ENCODE measurements at places on chromosomes 6 and 20.
A peak's percentile ranks its signal among the peaks of the same experiment; 100 is the strongest.

GRCh38 chr6:40325041-40325440, 262.1 kb downstream of the LRFN2 start:
- DNase-seq, result no peak

DNA sequence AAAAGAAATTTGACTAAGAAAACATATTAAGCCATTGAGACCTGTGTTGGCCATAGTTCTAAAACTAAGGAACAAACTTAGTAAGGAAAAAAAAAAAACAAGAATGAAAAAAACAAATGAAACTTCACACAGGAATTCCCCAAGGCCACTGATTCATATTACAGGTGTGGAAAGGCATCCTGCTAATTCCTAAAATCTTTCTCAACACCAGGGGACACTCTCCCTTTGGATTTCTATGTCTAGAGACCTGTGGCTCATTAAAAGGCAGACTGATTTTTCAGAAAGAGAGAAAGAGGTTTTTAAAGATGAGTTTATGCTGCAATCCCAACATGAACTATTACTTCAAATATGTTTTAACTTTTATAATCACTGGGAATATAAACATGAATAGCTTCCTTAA, at the start of gene OR12D1:
Gene OR12D1, plus strand, starts transcription at position 341 of the 400 bp plus-strand sequence.
- no peak for DNase-seq

DNA sequence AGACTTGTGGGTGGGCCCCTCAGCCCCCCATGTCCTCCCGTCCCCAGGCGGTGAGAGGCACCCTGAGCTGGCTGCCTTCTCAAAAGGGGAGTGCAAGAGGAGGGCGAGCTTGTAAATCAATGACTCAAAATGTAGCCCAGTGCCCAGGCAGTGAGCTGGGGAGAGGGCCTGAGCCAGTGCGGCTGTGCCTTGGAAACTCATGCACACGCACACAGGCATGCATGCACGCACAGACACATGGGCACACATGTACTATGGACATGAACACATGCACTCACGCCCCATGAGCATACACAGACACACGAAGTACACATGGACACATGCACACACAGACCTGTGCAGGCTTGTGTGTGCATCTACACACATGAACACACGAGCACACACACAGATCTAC, 133.5 kb downstream of the TAF4 start:
- DNase-seq, result no peak

DNA sequence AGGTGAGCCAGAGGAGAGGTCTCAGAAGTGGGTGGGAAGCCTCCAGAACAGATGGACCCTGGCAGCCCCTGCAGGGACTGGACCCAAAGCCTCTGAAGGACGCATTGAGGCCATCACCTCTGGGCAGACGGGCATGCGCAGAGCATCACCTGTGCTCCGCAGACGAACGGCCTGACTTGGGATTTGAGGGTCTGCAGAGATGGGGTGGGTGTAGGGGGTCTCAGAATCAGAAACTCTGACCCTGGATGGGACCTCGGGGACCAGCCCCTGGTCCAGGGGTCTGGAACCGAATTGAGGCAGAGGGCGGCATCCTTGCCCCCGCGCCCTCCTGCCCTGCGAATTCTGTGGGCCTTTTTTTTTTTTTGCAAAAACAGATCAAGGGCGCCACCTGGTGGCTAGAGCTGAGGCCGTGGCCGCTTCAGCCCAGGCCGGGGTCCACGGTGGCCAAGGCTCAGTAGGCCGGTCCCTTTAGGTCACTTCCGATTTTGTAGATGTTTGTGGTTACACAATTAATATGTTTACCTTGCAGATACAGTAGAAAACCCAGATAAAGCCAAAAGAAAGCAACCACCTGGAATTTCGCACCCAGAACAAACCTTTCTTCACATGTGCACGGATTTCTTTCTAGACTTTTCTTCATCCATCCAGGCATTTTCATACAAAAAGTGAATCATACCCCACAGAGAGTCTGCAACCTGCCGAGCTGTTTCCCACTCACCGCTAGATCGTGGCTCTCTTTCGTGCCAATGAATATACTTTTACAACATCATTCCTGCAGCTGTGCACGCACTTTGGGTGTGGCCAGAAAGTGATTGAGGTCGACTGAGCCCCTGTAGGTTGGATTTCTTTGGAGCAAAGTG, 25.9 kb downstream of the ZBP1 start:
- DNase-seq, result no peak

- DNase-seq, result no peak
Measured at GRCh38 chr6:52231406-52232127, 12.7 kb downstream of the IL17F start.

- DNase-seq, result no peak
Measured at GRCh38 chr6:112144145-112144926, 56.9 kb downstream of the FAM229B start.

DNA sequence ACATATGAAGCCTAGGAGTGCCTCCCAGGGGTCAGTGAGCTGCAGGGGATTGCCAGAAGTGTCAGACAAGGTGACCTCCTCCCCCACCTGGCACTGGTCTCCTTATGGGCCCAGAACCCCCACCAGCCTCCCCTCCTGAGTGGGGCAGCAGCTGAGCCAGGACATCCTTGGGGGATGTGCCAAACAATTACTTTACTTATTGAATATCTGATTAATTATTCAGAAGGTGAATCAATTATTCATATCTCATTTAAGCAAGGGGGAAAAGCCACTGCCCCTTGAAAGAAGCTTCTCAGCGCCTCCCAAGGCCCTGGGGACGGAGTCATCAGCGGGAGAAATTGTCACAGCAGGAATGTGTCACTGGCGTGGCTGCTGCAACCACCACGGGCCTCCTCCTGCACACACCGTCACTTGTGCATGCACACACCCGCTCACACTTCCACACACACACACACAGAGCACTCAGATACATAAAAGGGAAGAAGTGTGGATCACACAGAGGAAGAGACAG, 123.4 kb upstream of the MAFB start:
- DNase-seq, result no peak

DNA sequence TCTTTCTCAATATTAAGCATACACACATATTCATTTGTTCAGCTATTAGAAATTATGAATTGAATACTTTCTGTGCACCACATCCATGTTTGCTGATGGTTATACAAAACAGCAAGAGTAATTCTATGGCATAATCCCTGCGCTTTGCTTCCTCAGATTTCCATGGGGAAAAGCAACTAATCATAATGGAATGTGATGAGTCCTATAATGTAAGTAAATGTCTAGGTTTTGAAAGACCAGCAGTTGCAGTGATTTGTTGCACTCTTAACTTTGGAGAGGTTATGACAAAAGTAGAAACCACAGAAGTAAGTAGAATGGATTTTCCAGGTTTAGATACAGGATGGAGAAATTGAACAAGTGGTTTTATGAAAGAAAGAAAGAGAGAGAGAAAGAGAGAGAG, 652.1 kb downstream of the CBLN4 start:
- no peak for DNase-seq

DNA sequence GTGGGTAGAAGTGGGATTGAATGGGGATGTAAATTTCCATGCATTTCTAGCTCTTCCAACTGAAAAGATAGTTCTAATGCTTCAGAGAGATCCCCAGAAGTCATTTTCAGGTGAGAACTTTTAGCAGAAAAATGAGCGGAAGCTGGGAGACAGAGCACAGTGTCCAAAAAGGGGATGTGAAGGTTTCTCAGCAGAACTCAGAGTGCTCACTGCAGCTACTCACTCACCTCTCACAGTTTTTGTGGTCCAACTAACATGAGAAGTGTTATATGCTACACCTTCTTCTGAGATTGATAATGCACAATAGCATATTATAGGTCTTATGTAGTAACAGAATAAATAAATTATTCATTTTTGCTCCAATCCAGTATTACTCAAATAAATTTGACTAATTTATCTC, 519.2 kb upstream of the HS3ST5 start:
- no peak for DNase-seq

- no peak for DNase-seq
Measured at GRCh38 chr6:129521946-129522345, 188.0 kb downstream of the ARHGAP18 start.

GRCh38 chr6:31053873-31054272, 43.6 kb downstream of the MUC22 start:
- DNase-seq, result no peak

GRCh38 chr6:142763205-142763604, 181.8 kb downstream of the HIVEP2 start:
- DNase-seq, result no peak

- DNase-seq, result no peak
Measured at GRCh38 chr20:47654370-47654769, 130.9 kb downstream of the SULF2 start.

- DNase-seq, result no peak
Measured at GRCh38 chr6:149821492-149821891, 42.7 kb downstream of the LRP11 start.

GRCh38 chr6:41722969-41723529, 12.4 kb downstream of the TFEB start:
- DNase-seq, result no peak

DNA sequence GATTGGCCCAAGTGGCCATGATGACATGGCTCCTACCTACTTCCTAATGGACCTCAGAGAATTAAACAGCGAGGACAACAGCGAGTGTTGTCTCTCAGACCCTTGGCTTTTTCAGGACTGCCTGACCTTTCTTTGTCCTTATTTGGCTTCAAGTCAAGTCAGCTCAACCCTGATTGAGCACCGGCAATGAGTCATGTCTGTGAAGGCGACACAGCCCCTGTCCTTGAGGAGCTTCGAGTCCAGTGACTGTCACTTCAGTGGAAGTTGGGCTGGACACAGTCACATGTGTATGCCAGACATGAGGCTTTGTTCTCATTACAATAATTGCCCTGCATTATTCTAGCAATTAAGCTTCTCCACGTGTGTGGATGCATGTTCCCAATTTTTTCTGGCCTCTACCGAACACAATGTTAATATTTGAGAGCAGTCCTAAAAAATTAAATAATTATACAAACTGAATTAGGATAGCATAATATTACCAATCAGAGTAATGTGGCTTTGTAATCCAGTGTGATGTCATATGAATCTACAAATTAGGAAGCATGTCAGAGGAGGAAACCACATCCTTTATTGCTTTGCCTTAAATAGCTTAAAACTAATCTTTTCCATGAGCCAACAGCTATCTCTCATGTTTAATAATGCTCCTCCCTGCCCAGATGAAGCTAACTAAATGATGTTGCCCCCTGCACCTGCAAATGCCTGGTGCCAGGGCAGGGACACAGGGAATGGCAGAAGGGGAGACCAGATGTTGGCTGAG, 178.6 kb downstream of the CDH26 start:
- no peak for DNase-seq

DNA sequence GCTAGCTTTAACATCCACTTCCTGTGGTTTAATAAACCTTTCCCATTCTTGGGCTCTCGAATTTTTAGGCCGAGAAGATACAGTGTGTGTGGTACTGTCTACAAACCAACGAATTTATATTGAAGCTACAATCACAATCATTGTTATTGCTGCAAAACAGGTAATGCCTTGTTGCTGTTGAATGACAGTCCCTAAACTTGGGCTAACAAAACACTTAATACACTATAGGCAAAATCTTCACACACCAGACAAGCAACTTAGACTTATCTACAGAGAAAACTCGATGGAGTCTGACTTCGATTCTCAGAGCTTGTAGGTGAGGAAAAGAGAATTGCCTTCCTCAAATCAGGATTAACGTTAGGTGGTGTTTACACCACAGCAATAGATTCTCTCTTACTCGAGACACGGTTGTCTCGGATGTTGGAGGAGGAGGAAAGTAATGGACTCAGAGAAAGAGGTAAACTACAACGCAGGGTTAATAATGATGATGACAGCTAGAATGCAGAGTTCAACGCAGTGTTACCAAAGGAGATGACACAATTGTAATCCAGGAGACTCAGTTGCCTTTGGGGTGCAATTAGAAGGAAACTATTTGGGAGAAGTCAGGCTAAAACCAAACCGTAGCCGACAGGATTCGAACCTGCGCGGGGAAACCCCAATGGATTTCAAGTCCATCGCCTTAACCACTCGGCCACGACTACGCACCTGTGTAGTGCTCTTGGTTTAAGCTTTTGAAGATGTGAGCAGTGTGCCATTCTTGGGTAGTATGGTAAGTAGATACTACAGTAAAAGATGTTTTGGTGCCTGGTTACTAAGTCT, 32.5 kb upstream of the ZNF184 start:
- DNase-seq, result peak; percentile 66

GRCh38 chr20:7853493-7853892, 86.8 kb downstream of the HAO1 start:
- no peak for DNase-seq

DNA sequence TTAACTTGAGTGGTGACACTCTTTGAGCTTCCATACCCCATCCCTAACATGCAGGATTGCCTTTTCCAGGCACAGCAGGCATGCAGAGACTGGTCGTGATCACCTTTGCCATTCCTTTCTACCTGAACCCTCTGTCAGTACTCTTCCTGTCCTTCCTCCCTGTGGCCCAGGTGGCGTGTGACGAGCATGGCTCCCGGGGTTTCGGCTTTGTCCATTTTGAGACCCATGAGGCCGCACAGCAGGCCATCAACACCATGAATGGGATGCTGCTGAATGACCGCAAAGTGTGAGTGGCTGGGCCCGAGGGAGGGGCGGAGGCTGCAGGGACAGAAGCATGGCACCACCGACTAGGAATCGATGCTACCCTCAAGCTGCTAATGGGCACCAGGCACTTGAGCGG, 6.7 kb downstream of the PABPC1L start:
- DNase-seq, result no peak

GRCh38 chr20:56575961-56576360, 42.9 kb downstream of the FAM209B start:
- no peak for DNase-seq

- peak; percentile 15 for DNase-seq
Measured at GRCh38 chr6:148760258-148760534, 13.4 kb downstream of the UST start.

GRCh38 chr6:74073429-74073828, 377.4 kb downstream of the CD109 start:
- DNase-seq, result no peak

- DNase-seq, result no peak
Measured at GRCh38 chr20:53904261-53904660, 166.1 kb downstream of the BCAS1 start.

DNA sequence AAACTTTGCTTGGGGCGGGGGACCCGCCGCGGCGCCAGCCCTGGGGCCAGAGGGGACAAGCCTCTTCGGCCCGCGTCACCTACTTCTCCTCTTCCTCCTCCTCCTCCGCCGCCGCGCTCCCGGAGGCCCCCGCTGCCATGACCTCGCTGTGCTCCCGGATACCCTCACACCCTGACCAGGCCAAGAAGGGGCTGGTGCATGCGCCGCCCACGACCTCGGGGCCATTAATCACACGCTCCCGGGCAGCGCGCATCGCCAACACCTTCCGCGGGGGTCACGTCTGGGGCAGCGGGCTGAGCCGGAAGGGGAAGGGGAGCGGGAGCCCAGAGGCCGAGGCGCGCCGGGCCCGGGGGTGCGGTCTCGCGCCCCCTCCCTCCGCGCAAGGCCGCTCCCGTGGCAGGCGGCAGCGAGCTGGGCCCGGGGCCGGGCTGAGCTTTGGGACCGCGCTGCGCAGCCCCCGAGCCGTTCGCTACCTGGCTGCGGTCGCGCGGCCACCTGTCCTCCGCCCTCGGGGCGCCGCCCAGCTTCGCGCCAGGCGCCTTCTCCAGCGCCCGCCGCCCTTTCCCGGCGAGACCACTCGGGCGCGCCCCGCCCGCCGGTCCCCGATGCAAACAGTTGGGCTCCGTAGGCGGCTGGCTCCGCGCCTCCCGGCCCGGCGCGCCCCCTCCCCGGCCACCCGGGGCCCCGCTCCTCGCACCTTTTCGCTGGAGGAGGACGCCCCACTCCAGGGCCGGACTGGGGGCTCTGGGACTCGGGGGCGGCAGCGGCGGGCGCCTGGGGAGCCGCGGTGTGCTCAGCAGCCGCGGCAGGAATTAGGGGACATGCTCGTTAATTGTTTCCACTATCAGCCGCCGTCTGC, 575 bp upstream of the CNR1 start:
- DNase-seq, result no peak

Data from GM12864 (cell line).